Astrocyte of the hippocampus (primary cell): ENCODE measurements at places on chromosomes 12 and 14.

DNA sequence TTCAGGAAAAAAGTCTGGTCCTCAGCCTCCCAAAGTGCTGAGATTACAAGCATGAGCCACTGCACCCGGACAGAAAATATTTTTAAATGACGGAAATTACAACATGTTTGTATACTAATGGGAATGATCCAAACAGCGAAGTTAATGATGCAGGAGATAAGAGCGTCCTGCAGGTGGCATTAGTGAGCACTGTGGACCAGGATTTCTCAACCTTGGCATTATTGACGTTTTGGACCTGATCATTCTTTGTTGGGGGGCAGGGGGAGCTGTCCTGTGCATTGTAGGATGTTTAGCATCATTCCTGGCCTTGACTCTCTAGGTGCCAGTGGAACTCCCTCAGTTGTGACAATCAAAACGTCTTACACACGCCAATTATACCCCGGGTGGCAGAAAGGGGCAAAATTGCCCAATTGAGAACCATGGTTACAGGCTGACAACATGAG is 34.1 kb downstream of the SCFD1 start:
- DNase-seq, result peak; percentile 44

DNA sequence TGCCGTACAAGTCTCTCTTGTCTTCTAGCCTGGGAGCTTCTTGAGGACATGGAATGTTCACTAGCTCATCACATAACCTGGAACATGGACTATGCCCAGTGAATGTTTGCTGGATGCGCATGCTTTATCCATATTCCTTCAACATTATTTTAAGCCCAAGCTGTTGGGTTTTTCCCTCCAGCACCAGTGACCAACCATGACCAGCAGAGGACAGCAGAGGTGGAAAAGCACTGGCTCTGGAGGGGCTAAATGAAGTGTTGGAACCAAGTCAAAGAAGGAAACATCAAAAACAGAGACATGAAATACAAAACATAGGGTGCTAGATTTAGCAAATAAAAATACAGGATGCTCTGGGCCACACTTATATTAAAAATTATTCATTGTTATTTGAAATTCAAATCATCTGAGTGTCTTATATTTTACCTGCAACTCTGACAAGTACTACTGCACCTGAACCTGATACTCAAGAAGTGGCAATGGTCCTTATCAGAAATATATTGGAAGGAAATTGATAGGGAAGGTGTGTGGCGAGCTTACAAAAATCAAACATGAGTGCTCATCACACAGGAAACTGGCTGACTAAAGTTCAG is 23.1 kb upstream of the HELB start:
- peak; percentile 61 for DNase-seq

- no peak for DNase-seq
Measured at GRCh38 chr12:110857528-110857927, 10.7 kb downstream of the CCDC63 start.

- no peak for DNase-seq
Measured at GRCh38 chr12:32809846-32810245, 54.1 kb upstream of the YARS2 start.

GRCh38 chr14:81766321-81766915 is 232.8 kb upstream of the SEL1L start:
- no peak for DNase-seq

DNA sequence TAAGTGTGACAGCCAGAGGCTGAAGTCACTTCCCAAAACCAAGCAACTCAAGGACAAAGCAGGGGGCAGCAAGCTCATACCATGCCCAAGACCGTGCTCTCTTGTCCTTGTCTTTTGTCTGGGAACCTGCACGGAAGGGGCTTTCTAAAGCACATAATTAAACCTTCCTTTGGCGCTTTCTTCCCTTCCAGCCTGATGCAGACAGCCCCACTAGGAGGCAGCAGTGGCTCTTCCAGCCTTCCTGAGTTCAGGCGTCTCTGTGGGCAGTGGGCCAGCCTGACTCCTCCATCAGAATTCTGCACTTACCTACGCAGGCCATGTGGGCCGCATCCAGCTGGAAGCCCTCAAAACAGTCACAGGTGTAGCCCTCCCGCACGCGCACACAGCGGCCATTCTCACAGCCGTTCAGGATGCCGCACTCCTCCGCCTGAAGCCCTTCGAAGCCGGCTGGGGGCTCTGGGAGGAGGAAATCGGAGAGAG is 7.6 kb downstream of the ISCA2 start:
- peak; percentile 94 for DNase-seq
